ENCODE measurements at places on chromosomes 7 and 10.

DNA sequence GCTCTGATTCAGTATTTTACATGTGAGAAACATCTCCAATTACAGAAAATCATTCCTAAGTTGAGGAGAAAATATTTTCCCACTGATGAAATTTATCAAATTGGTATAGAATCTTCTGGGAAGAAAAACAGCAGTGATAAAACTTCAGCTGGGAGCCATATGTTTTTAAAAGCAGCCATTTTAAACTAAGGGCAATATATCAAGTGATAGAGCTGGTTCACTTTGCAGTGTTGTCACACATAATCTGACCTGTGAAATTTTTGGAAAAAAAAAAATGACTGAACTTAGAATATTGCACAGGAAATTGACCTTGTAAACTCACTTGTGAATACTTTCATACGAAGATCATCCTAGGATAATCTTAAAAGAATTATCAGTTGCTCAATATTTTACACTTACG, 10.5 kb upstream of the EZH2 start:
- DNase-seq = peak; percentile 44

GRCh38 chr10:17029581-17030271, 99.9 kb downstream of the CUBN start:
- DNase-seq = peak; percentile 94

DNA sequence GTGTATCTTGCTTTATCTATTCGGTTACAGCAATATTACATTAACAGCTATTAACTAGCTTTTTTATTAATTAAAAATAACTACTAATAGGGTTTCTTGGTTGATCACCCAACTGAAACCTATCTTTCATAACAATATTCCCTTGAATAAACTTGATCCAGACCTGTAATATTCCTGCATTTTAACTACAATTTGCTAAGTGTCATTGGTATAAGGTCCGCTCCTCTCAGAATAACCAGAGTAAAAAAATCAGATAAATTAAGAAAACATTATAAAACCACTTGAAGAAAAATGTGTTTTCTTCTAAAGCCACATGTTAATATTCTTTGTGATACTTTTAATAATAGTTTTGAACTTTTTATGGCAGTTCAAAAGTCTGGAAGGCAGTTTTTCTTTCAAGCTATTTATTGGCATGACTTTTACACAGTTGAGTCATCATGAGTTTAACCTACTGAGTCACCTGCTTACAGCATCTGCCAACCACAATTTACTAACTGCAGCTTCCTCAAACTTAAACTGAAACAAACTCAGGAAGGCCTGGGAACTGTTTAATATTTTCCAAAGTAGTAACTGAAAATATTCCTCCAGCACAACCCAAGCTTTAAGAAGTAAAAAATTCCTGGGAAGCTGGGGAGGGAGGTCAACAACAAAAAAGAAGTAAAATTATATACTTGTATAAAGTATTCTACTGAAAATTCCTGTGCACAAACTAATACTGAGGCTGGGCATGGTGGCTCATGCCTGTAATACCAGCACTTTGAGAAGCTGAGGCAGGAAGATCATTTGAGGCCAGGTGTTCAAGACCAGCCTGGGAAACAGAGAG, 103.2 kb downstream of the NRBF2 start:
- DNase-seq = peak; percentile 93

DNA sequence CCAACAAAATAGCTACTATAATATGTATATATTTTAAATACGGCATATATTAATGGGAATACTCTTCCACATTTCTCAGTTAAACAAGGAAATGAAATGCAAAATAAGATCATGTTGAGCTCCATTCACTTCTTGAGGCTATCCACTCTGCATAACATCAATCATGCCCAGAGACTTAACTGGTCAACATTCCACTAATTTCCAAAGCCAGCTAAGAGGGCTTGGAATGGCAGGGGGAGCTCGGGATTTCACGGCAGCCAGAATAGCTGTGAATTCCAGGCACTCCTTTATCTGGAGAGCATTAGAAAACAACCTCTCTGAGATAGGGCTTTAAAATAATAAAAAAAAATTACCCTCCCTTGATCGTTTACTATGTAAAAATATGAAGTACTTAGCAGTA, 194.9 kb upstream of the CDCA7L start:
- DNase-seq = no peak

GRCh38 chr10:86936661-86937501, 20.5 kb downstream of the MMRN2 start:
- DNase-seq = peak; percentile 71
